Caki2 (cell line): ENCODE measurements at places on chromosomes 3 and 15. TPM values are rescaled to one million over a fixed set of nuclear protein-coding genes. Genes with fewer than 3 reads are reported as not detected.

The SYNPR gene
- total RNA-seq, result not detected in 2 replicates

The SAMD7 gene
- total RNA-seq, result not detected in 2 replicates

The TNIK gene
- 16.6 and 19.1 TPM in 2 replicates for total RNA-seq

The TSPAN3 gene
- 271 and 282 TPM in 2 replicates for total RNA-seq

The SCAANT1 gene
- total RNA-seq, result not detected in 2 replicates

DNA sequence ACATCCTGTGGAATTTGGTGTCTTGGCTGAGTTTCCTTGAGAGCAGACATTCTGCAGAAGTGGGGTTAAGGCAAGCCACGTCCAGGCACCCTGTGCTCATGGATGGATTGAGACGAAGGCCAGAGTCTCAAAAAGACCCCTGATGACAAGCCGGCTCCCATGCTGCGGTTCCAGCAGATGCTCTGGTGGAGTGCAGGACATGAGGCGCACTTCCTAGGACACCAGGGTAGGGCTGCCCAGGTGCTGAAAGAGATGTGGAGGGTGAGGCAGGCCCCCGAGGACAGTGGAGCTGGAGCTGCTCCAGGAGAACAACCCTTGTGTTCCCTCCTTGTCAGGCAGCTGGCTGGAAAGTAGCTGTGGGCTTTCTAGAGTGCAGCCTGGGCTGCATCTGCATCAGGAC lies 81.0 kb downstream of the ASB7 start:
- no peak for DNase-seq

DNA sequence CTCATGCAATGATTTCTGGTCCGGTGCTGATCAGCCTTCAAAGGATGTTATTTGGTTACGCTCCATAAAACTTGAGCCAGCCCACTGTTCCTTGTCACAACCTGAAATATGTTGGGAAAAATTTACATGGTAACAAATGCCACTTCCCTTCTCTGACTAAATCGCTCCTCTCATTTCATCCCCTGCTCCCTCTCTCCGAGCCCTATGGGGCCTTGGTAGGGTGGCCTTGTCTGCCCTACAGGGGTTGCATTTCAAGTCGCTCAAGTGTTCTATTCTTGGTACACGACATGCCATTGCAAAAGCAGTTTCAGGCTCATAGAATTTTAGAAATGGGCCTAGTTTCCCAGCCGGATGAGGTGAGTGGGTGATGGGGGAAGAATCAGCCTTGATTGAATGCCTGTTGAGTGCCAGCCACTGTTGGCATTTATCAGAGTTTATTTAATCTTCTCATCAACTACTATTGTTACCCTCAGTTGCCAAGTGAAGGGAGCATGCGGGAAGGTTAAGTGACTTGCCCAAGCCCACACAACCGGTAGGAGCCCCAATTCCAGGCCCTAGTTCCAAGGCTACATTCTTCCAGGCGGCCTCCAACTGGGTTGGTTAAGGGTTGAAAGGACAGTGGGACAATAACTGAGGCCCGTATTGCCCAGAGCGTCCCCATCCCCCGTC lies 961 bp upstream of the ABHD2 start:
- no peak for DNase-seq

DNA sequence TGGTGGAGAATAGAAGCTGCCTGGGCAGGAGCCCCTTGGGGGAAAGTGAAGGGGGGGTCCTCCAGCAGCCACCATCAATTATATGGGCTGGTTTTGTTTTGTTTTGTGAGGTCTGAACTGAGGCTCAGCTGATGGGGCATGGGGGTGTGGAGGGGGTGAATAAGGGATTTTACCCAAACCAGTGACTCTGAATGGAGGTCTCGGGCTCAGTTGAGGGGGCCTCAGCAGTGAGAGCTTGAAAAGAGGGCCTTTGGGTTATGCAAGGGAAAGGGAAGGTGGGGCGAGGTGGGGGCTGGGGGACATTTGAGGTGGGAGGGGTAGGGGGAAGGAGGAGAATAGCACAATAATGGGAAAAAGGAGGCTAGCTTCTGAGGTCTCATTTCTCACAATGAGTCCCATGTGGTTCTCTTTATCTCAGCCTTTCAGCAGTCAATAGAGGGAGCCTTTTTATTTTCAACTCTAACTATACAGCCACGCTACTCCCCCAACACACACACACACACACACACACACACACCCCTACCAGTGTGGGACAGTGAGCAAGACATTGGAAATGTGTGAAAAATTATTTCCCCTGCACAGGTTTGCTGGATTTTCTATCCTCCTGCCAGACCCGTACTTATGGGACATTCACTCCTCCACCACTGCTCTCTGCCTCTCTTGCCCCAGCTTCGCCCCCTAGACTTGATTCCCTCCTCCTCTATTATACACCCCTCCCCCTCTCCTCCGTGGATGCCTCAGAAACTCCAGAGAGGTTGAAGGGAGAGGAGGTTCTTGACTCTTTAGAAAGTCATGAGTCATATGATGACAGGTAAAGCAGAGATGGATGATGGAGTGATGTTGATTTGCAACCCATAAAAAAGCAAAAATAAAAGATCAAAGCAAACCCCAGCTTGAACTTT lies 96.0 kb downstream of the GTPBP8 start:
- DNase-seq, result no peak

DNA sequence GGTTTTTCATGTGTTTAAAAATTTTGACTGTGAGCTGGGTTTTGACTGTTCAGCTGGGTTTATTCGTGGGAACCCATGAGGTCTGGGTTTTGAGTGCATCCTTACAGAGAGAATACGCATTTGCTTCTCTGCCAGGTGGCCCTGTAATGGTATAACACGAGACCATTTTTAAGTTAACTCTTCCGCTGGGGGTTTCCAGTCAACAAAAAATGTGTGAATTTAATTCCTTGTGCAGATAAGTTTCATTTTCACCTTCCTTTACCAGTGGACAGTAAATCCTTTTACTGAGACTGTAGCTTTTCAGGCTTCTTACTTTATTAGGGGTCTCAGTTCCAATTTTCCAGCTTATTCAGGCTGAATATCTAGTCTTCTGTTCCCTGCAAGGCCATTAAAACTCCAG lies 149.6 kb downstream of the OPA1 start:
- no peak for DNase-seq

DNA sequence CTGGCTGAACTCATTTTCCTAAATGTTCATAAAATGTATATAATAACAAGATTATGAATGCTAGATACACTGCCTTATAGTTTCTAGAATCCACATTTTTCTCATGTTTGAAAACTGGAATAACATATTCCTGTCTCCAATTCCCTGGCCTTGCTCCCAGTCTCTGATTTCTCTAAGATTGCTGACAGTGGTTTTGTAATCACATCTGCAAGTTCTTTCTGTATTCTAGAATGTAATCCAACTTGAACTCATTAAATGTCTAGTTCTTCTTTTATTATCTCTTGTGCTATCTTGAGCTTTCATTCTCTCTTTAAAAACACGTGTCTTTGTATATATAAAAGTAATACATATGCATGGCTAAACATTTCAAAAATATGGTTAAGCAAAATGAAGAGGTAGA lies 215.2 kb upstream of the ADAMTS9 start:
- DNase-seq, result no peak

DNA sequence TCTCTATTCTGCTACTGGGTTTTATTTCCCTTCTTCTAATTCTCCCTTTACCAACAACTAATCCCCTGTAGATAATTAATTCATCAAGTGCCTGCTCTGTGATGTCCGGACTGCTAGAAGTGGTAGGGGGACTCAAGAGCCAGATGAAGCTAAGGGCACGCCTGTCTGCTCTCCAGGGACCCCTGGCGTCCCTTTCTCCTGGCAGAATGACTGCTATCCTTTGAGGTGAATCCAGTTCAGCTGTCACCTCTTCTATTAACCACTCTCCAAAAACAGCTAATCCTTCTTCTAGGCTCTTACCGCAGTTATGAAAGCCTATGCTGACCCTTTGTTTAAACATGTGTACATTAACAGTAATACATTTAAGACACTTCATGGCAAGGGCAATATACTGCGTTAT lies 1.4 kb upstream of the CHRNA7 start:
- DNase-seq, result peak; percentile 2

DNA sequence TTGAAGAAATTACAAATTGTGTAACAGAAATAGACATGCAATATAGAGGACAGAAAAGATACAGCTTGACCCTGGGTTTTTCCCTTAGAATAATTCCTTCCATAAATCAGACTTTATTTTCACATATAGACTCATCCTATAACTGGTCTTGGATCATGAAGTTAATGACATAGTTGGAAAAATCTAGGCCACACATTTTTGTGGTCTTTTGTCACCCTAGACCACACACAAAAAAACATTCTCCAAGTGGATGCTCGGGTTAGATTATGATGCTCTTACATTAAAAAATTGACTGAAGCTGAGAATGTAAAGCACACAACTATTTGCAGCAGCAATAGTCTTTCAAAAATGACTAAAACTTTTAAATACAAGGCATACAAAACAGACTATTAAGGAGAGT lies 7.5 kb upstream of the PLA2G4D start:
- DNase-seq, result no peak

DNA sequence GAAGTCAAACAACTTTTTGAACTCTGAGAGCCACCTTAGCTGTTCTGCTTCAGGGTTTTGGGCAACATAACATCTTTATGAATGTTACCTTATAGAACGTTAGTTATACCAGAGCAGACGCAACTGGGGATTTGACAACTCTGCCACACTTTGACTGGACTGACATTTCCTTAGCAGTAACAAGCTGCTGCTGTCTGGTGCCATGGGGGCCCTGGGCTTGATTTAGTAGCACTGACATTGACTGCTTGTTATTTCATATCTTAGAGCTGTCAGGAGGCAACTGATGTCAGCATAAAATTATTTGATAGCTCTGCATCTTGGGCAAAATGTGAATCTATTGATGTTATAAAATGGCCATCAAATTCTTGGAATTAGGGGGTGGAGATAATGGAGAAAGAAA lies 285.4 kb downstream of the ROBO2 start:
- no peak for DNase-seq
